ENCODE measurements at places on chromosomes 11 and 22. TPM values are rescaled to one million over a fixed set of nuclear protein-coding genes. Genes with fewer than 3 reads are reported as not detected.

DNA sequence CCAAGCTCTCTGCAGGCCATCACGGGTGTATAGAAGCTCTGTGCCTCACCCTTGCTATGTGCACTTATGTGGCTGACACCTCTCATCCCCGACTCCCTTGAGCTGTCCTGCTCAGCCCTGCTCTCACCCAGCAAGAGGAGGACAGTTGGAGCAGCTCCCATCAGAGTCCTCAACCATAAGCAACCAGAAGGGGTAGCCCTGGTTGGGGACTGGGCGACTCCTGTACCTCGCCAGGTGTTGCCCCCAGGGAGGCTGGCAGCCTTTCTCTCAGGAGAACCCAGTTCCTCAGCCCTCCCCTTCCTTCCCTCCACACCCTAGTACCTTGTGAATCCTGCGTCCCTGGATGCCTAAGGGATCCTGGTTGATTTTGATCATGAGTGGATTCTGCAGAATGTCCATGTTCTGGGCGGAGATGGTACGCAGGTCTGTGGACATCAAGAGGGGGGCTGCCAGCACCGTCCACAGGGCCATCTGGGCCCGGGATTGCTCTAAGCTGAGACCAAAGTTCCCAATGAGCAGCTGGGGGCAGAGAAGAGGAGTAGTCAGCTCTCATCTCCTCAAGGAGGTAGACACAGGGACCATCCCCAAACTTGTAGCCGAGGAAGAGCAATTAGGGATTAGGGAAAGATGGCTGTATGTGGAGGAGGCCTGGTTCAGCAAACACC, 8.0 kb downstream of the NAGA start:
- H3K36me3 ChIP-seq = peaks cover 9% of the 10 kb centered on the region
- no peak for DNase-seq
- H3K27ac ChIP-seq = no peak overlapping the region

GRCh38 chr22:50258361-50259292, 2.9 kb downstream of the MAPK12 start:
- DNase-seq = no peak
- H3K27ac ChIP-seq = no peak overlapping the region
- H3K27me3 ChIP-seq = no peaks in the 10 kb centered on the region
- peaks cover 11% of the 10 kb centered on the region for H3K4me1 ChIP-seq
- no peaks in the 10 kb centered on the region for H3K36me3 ChIP-seq

GRCh38 chr11:32891657-32892354, 805 bp upstream of the QSER1 start:
- peak overlapping the region; percentile 81 for H3K27ac ChIP-seq
- peak; percentile 11 for DNase-seq
- H3K4me1 ChIP-seq = peaks cover 13% of the 10 kb centered on the region
- peak overlapping the region; percentile 50 for H3K4me3 ChIP-seq
- H3K27me3 ChIP-seq = no peaks in the 10 kb centered on the region
- H3K36me3 ChIP-seq = no peaks in the 10 kb centered on the region

Gene C11orf87
- total RNA-seq = not detected

Gene HEPN1
- total RNA-seq = not detected

Data from endothelial cell of umbilical vein (primary cell).